SIG-M5 (cell line): ENCODE measurements at places on chromosomes 1 and 21.

- DNase-seq, result no peak
Measured at GRCh38 chr21:44800971-44801467, 601 bp downstream of the UBE2G2 start.

GRCh38 chr21:38346286-38346685, 89.5 kb downstream of the KCNJ15 start:
- no peak for DNase-seq

DNA sequence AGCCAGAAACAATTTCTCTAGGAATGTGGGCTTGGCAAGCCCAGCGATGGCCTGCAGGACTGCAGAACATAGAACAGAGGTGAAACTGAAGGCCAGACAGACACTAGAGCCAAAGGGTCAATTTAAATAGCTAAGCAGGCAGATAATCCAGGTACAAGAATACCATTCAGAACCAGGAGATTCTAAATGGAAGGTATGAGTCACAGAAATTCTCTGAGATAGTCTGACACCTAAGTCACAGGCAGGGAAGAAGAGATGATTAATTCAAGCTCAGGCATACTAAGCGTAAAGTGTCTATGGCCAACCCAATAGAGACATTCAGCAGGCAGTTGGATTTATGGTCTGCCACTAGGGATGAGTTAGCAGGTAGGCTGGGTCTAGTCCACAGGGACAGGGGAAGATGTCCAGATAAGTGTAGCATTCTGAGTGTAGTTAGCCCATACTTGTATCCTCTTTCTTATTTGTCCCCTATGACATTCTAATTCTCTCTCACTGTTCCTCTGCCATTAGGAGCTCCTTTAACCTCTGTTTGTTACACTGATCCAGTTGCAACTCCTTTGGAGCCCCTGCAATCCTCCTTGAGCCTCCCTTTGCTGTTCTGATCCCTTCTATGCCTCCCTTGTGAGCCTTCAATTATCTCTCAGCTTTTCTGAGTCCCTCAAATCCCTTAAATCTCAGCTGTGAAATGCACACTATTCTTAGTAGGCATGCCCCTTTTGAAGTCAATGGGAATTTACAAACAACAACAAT, 383.8 kb downstream of the LMO4 start:
- DNase-seq, result no peak

- no peak for DNase-seq
Measured at GRCh38 chr1:36572906-36573305, 90.2 kb upstream of the CSF3R start.

- no peak for DNase-seq
Measured at GRCh38 chr1:163471779-163472650, 150.3 kb downstream of the NUF2 start.

GRCh38 chr1:55275941-55276341, 60.8 kb upstream of the USP24 start:
- DNase-seq, result no peak

GRCh38 chr1:204618148-204618760, 67.3 kb downstream of the LRRN2 start:
- no peak for DNase-seq

DNA sequence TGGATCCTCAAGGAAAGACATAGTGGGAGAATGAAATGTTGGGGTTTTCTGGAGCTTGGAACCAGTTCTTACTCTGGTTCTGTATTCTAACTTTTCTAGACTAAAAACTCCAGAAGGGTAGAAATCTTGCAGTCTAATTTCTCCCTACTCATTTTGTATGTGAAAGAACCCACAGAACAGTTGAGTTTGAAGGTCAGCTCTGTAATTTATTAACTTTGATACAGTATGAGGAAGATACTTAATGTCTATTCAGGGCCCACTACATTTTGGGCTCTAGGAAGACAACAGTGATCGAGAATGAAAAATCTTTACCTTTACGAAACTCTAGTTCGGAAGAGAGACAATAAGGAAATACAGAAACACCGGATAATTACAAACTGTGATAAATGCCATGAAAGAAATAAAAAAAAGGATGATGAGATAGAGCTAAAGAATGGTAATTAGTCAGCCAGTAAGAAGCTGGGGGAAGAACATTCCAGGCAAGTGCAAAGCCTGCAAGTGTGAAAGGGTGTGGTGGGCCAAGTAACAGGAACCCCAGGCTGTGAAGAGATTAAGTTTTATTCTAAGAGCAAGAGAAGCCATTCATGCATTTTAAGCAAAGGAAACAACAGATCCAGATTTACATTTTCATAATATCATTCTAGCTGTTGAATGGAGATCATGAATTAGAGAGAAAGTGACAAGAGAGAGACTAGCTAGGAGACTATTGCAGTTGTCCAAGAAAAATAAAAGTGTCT, 159.9 kb upstream of the HMCN1 start:
- no peak for DNase-seq

DNA sequence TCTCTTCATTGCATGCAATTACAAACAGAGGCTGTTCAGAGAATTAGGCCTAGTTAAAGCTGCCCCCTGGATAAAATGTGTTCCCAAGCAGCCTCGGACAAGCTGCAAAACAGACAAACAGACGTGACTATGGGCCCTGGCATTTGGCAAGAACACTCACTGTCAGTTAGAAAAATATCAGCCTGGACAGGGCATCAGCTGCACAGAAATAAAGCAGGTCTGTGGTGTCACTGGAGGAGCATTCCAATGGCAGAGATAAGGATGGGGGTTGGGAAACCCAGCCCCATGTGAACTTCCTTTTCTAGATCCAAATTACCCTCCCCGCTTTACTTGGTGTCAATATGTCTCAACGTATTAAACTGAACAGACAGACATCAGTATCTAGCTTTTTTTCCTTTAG, 177.1 kb downstream of the GPATCH2 start:
- DNase-seq, result no peak

DNA sequence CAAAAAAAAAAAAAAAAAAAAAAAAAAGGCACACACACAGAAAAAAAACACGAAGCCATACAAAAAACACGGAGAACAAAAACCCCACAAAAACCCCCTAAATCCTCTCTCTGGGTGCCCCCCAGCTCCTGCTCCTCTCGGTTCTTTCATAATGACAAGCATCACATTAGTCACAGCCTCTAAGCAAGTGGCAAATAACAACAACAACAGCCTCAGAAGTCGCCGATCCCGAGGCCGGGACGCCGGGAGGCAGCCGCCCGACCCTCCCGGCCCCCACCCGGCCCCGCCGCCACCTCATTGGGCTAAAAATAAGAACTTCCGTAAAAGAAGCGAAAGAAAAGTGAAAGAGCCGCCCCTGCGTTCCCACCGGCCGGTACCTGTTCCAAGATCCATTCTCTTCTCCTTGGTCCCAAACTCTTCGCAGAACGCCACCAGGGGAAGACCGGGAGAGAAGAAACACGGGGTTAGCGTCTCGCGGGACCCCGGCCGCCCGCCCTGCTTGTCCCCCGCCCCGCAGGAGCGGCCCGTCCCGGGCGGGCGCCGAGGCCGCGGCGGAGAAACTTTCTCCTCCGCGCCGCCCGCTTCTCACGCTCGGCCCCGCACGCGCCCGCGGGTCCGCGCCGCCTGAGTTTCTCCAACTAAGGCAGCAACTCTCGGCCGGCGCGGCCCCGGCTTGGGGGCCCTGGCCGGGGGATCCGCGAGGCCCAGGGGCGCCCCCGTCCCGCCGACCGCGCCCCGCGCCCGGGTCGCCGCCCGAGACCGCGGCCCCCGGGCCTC, 102.8 kb downstream of the CASZ1 start:
- DNase-seq, result no peak

DNA sequence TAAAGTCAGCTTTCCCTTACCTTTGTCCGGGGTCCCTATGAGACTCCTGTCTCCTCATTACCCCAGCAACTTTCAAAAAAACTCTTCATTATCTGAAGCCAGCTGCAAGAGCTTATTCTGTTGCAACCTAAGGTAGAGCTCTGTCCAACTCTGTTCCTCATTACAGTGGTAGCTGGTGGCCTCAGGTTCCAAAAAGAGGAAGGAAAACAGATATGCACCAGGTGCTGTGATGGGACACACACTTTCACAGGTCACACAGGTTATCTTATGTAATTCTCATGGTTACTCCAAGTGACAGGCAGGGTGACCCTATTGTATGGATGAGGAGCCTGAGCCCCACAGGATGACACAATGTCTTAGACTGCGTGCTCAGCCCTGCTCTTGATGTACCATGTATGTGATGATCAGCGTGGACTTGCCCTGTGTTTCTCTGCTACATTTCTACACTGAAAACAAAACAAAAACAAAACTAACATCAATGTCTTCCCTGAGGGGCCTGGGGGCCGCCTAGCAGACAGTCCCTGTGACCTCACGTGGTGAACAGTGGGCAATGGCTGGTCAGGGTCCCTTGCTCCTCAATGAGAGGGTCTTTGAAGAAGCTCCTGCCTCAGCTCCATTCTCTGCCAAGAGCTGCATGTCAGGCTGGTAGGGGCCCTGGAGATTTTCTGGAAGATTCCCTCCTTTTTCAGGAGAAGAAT, 9.7 kb upstream of the TENT5C start:
- DNase-seq, result no peak

- DNase-seq, result no peak
Measured at GRCh38 chr1:184577319-184577718, 177.3 kb downstream of the EDEM3 start.

DNA sequence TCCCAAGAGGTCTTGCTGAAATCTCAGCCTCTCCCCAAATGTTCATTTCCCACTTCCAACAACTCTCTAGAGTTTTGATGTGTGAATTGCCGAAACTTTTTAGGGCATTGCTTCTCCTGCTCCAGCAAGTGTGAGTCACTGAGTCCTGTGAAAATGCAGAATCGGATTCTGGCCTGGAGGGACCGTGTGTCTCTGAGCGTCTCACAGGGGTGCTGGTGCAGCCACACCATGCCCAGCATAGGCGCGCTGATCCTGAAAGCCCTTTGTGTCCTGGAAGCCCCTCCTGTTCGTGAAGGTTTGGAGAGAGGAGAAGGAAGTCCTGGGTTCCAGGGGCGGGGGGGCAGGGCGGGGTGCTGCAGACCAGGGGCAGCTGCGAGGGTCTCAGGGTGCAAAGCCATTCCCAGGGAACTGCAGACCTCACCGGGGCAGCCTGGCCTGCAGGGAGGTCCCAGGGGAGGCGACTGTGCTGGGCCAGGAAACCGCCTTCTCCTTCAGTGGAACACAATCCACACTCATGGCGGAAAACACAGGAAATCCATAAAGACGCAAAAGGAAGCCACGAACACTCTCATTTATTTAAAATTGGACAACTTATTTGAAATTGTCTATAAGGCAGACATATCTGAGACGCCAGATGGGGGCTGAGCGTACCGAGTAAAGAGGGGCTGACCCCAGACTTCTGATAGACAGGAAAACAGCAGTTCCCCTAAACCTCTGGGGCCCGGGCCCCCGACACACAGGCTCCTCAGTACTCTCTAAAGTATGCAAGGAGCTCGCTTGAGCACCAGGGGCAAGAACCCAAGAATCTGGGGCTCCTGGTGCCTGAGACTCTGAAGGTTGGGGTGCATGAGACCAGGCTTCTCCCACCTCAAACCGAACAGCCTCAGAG, 43.5 kb upstream of the ADARB1 start:
- no peak for DNase-seq

DNA sequence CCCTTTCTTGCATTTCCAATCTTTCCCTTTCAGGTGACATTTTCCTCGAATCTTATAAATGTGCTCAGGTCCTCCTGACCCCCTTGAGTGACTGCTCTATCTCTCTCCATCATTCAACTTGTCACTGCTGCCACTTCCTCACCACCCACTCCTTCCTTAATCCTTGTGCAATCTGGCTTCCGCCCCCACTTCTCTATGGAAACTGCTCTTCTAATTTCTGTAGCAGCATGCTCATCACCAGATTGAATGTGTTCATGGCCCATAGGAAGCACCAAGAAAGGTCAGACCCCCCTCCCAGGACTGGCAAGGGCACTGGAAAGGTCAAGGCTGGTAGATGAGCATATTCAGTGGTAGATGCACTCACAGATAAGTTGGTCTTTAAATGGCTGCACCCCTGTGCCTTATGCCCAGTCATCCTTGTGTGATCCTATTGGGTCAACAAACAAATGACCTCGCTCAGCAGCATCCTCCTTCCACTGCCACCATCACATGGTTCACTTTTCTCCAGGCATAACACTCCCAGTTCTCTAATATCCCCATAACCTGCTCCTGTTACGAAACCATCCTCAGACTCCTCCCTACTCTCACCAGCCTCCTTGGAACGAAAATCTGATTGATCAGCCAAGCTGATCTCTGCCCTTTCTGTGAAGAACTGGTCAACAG, 288.5 kb upstream of the POU3F1 start:
- DNase-seq, result no peak

GRCh38 chr1:36359911-36360550, 25.7 kb downstream of the STK40 start:
- no peak for DNase-seq

DNA sequence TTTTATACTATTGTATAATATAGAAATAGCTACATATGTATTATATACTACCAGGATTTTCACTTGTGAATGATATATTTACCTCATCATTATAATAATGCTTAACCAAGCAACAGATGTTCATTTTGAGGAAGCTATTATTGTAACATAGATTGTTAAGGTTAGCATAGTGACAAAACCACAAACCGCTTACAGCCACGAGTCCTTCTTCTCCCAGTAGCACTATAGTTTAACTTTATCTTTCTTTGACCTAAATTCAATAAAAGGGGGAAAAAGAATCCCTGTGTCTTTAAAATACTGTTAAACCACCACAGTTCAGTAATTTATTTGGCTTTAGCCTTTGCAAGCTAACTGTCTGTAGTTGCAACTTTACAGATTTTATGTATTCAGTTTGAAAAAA, 1039.4 kb upstream of the B3GALT2 start:
- DNase-seq, result peak; percentile 86

DNA sequence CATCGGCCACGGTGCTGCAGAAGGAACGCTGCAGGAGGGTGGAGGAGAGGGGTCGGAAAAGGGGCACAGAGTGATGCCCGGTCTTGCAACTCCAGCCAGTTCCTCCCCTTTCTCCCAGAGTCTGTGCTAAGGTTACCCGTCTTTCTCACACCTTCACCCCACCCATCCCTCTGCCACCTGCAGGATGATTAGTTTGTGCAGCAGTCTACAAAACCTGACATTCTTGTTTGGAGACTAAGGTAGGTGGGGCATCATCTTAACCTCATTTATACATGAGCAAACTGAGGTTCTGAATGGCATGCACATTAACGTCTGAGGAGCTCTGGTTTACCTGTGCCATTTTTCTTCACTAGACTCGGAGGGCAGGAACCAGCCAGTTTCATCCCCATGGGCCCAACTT, 232.3 kb downstream of the GRIK3 start:
- no peak for DNase-seq

DNA sequence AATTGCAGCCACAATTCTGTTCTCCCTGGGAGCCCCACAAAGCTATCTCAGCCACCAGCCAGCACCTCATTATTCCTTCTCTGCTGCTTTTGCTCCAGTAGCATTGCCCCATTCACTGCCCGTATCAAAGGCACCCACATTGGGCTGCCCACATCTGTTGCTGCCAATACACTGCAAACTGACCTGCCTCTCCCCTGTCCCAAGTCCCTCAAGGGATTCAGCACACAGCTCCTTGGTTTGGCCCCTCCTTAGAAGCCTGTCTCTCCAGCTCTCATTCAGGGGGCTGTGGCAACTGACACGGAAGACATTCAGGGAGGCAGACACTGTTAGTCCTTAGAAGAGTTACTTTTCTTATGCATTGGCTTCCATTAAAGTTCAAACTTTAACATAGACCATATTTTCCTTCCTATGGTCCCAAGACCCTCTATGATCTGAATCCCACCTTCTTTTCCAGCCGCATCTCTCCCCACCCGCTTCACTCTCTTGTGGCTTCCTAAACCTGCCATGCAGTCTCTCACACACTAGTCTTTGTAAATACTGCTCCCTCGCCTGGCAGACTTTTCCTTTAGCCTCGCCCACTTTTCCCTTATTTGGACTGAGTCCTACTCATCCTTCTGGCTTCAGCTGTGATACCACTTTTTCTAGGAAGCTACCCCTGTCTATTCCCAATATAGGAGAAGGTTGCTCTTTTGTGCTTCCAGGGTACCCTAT, 19.3 kb upstream of the KLHDC8A start:
- no peak for DNase-seq
